Activated naive CD8-positive, alpha-beta T cell treated with anti-CD3 and anti-CD28 coated beads, Interleukin-2, amount 10 ng/mL, durations not matched to agents 7 days and 5 days (primary cell): ENCODE measurements at places on chromosomes 13 and 19. TPM values are rescaled to one million over a fixed set of nuclear protein-coding genes. Genes with fewer than 3 reads are reported as not detected.
A peak's percentile ranks its signal among the peaks of the same experiment; 100 is the strongest.

DNA sequence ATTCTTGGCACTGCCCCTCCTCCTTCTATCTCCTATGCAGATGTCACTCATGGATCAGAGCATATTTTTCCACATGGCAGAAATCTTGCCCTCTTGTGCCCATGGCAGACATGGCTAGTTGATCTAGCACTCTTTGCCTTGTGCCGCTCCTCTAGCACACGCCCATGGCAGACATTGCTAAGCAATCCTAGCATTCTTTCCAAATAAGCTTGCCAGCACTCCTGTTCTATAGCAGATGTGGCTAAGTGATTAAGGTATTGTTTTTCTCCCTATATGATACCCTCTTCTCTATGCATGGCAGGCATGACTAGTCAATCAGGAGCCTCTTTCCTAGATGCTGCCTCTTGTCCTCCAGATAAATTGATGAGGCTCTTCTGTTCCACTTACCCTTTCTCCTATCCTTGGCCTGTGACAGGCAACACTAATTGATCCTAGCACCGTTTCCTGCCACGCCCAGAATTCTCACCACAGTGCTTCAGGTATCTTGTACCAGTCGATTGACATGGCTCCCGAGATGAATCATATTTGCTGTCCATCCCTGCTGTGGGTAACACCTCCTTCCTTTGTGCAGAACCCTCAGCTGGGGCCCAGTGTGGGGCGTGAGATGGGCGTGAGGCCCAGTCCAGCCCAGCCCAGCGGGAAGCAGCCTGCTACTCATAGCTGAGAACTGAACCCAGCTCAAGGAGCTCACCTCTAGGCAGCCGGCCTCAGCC, 26.9 kb downstream of the TMED1 start:
- H3K4me3 ChIP-seq, result peak overlapping the region; percentile 26
- peaks cover 19% of the 10 kb centered on the region for H3K4me1 ChIP-seq
- no peaks in the 10 kb centered on the region for H3K27me3 ChIP-seq

- no peak overlapping the region for H3K4me3 ChIP-seq
- no peak overlapping the region for H3K27ac ChIP-seq
- DNase-seq, result no peak
- H3K36me3 ChIP-seq, result no peaks in the 10 kb centered on the region
- H3K4me1 ChIP-seq, result no peaks in the 10 kb centered on the region
Observed at GRCh38 chr13:53052675-53053074, 24.1 kb downstream of the OLFM4 start.

- H3K27ac ChIP-seq, result no peak overlapping the region
- no peaks in the 10 kb centered on the region for H3K36me3 ChIP-seq
- no peak overlapping the region for H3K4me3 ChIP-seq
- H3K4me1 ChIP-seq, result no peaks in the 10 kb centered on the region
- DNase-seq, result no peak
- H3K27me3 ChIP-seq, result peaks cover 8% of the 10 kb centered on the region
Observed at GRCh38 chr13:27016875-27017274, 154.7 kb downstream of the USP12 start.

DNA sequence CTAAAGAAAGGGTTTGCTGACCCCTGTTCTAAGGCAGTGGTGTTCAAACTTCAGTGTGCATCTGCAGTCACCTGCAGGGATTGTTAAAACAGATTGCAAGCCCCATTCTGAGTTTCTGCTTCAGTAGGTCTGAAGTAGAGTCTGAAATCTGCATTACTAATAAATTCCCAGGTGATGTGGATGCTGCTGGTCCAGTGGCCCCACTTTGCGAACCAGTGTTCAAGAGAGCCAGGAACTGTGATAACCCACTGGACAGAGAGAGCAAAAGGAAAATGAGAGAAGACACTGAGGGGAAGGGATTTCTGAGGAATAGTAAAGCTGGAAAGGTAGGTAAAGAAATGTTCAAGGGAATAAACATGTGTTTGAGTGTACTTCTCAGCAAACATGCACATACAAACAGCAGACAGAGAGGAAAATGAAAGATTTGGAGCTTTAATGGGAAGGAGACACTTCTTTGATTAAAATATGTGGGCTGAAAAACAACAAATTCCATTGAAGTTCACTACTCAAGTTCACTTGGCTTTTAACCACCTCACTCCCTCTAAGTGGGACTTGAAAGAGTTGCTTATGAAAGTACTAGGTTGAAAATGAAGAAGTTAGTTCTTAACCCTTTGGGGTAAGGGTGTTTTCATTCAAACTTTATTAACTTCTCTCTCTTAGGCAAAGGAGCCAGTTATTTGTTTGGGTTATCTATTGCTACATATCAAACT, 26.4 kb upstream of the FAM216B start:
- H3K4me3 ChIP-seq, result no peak overlapping the region
- DNase-seq, result no peak
- peaks cover 11% of the 10 kb centered on the region for H3K27me3 ChIP-seq

- H3K27ac ChIP-seq, result no peak overlapping the region
- DNase-seq, result no peak
- H3K27me3 ChIP-seq, result no peaks in the 10 kb centered on the region
- no peaks in the 10 kb centered on the region for H3K36me3 ChIP-seq
- no peak overlapping the region for H3K4me3 ChIP-seq
Observed at GRCh38 chr13:85638265-85638664, 161.0 kb downstream of the SLITRK6 start.

DNA sequence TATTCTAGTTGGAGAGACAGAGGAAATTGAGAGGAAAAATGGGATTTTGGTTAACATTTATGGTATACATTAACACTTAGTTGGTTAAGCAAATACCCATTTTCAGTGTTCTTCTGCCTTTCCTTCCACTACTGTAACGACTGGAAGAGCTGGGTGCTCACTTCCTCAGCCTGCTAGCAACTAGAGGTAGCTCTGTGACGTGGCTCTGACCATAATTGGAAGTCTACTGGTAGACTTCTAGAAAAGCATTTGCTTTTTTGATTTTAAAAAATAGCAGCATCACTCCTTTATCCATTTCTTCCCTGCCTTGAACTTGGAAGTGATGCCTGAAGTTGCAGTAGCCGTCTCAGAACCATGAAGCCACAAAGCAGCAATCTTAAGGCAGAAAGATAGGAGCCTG, 15.9 kb downstream of the NHLRC3 start:
- H3K27me3 ChIP-seq, result no peaks in the 10 kb centered on the region
- no peak for DNase-seq
- H3K36me3 ChIP-seq, result peaks cover 21% of the 10 kb centered on the region
- H3K4me1 ChIP-seq, result peaks cover 2% of the 10 kb centered on the region
- H3K4me3 ChIP-seq, result no peak overlapping the region
- H3K27ac ChIP-seq, result no peak overlapping the region

DNA sequence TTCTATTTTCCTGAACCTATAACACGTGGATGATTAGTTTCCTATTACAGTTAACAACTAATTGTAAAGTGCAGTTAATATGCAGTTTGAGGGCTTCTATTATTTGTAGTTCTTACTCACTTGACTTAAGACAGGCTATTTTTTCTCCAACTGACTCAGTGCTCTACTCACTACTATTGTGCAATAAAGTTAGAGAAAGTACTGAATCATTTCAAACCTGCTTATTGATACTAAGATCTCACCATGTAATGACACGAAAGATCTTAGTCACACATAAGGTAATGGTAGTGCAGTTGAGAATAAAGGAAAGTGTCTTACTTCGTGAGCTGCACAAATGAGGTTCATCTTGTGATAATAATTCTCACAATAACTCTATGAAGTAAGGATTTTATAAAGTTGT, 22.8 kb upstream of the ITM2B start:
- no peaks in the 10 kb centered on the region for H3K27me3 ChIP-seq
- no peak for DNase-seq
- H3K4me1 ChIP-seq, result peaks cover 7% of the 10 kb centered on the region
- H3K36me3 ChIP-seq, result peaks cover 8% of the 10 kb centered on the region
- no peak overlapping the region for H3K27ac ChIP-seq

GRCh38 chr13:76389321-76389720, 496.9 kb downstream of the KCTD12 start:
- no peaks in the 10 kb centered on the region for H3K36me3 ChIP-seq
- H3K27ac ChIP-seq, result no peak overlapping the region
- H3K4me3 ChIP-seq, result no peak overlapping the region
- peaks cover 2% of the 10 kb centered on the region for H3K27me3 ChIP-seq
- no peaks in the 10 kb centered on the region for H3K4me1 ChIP-seq

GRCh38 chr13:106415442-106415841, 120.0 kb downstream of the EFNB2 start:
- H3K4me3 ChIP-seq, result no peak overlapping the region
- no peaks in the 10 kb centered on the region for H3K36me3 ChIP-seq
- no peak for DNase-seq
- peaks cover 15% of the 10 kb centered on the region for H3K27me3 ChIP-seq
- no peak overlapping the region for H3K27ac ChIP-seq

DNA sequence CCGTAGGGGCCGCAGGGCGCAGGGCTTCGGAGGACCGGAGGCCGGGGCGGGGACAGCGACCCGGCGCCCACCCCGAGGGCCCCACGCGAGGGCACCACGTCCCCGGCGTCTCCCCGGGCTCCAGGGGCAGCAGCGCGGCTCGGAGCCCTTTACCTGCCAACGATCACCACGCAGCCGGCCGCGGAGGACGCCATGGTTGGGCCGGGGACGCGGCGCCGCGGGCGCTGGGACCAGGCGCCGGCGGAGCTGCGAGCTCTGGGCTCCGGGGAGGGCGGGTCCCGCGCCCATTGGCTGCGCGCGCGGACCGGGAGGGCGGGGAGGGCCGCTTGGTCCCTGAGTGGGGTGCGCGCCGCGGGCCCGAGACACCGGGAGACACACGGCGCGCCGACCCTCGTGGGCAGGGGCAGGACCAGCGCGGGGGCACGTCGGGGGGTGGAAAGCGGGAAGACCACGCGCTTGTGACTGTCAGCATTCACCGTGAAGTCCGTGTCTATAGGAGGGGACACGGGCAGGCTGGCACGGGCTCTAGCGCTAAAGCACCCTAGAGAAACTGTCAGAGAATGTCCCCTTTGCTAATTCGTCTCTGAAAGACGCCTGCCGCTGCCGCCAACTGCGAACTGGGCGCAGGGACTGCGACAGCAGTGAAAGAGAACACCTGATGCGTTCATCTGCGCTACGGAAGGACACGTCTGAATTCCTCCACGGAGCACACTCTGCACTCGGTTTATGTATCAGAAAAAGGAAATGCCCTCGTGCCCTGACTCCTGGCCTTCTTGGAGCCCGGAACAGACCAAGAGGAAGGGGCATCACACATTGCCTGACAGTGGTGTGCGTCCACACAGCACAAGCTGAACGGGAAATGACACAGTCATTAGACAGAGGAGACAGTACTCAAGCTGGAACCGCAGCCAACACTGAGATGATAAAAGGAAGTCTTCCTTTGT, at the start of gene CRYL1:
Gene CRYL1, minus strand, starts transcription at position 257 of the 944 bp plus-strand sequence. Its CDS starts 63 bp downstream, at position 194.
- H3K4me1 ChIP-seq, result peaks cover 16% of the 10 kb centered on the region
- peak within 1 kb of the TSS; percentile 86 for H3K27ac ChIP-seq
- peak within 1 kb of the TSS; percentile 87 for H3K4me3 ChIP-seq
- peak; percentile 83 for DNase-seq
- peaks cover 2% of the 10 kb centered on the region for H3K36me3 ChIP-seq
- H3K27me3 ChIP-seq, result peaks cover 2% of the 10 kb centered on the region

- no peak overlapping the region for H3K27ac ChIP-seq
- no peak overlapping the region for H3K4me3 ChIP-seq
- no peaks in the 10 kb centered on the region for H3K36me3 ChIP-seq
- peaks cover 2% of the 10 kb centered on the region for H3K27me3 ChIP-seq
- DNase-seq, result no peak
- H3K4me1 ChIP-seq, result no peaks in the 10 kb centered on the region
Observed at GRCh38 chr13:32124743-32125142, 93.2 kb downstream of the FRY start.

- peaks cover 9% of the 10 kb centered on the region for H3K27me3 ChIP-seq
- H3K36me3 ChIP-seq, result no peaks in the 10 kb centered on the region
- no peak overlapping the region for H3K27ac ChIP-seq
- DNase-seq, result no peak
- H3K4me3 ChIP-seq, result no peak overlapping the region
Observed at GRCh38 chr19:13055213-13056051, 47.2 kb downstream of the LYL1 start.

DNA sequence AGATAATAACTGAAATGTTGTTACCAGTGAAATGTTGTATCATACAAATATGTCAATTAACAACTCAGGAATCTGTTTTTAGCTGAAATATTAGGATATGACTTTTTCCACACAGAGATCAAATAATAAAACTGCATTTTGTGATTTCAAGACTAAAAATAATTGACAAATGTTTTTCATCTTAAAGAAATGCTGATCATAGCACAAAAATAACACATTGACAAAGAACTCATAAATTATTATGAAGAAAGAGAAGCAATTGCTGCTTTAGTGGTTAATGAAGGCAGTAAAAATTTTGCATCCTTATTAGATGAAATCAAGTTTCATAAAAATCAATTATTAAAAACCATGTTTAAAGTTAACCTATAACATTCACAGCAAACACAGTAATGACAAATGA, 1417.3 kb downstream of the OLFM4 start:
- H3K4me1 ChIP-seq, result no peaks in the 10 kb centered on the region
- no peaks in the 10 kb centered on the region for H3K36me3 ChIP-seq
- no peak for DNase-seq
- no peak overlapping the region for H3K27ac ChIP-seq

ZNF296 gene
- 4.8 TPM for total RNA-seq

C19orf67 gene
- total RNA-seq, result not detected

COL5A3 gene
- 0.17 TPM for total RNA-seq

ZNF878 gene
- total RNA-seq, result 0.91 TPM

ONECUT3 gene
- total RNA-seq, result not detected

DIS3 gene
- 33.0 TPM for total RNA-seq

ANKRD24 gene
- total RNA-seq, result 1.7 TPM
